ENCODE measurements at places on chromosomes 3 and 15.

GRCh38 chr3:39757307-39757706 is 52.1 kb upstream of the MYRIP start:
- no peak for DNase-seq

- no peak for DNase-seq
These were observed 57.8 kb downstream of the IMPG2 start for GRCh38 chr3:101262393-101263240.

GRCh38 chr15:65659502-65660052 is 37.8 kb downstream of the SLC24A1 start:
- no peak for DNase-seq

DNA sequence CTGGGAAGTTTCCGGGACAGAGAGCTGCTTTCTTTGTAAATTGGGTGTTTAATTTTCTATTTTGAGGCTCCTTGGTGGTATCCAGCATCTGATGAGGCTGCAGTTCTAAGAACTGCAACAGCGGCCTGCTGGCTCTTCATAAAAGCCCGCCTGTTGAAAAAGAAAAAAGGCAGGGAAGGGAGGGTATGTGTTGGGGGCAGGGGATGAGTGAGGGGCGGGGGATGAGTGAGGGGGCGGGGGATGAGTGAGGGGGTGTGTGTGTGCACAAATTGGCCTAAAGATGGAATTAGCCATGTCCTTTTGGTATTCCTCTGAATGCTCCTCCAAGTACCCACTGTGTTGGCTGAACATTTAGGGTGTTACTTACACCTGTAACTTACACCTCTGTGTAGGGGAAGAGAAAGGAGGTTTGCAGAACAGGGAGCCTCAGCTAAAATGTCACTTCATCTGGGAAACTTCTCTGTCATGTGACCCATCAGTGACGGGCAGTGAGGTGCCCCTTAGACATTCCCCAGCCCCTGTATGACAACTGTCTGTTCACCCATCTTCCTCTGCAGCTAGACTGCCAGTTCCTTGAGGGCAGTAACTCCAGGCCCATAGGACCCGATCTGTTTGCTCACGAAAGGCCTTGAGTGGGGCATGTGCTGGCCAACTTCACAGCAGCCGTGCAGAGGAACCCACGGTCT is 57.6 kb downstream of the LRIG1 start:
- DNase-seq = no peak

DNA sequence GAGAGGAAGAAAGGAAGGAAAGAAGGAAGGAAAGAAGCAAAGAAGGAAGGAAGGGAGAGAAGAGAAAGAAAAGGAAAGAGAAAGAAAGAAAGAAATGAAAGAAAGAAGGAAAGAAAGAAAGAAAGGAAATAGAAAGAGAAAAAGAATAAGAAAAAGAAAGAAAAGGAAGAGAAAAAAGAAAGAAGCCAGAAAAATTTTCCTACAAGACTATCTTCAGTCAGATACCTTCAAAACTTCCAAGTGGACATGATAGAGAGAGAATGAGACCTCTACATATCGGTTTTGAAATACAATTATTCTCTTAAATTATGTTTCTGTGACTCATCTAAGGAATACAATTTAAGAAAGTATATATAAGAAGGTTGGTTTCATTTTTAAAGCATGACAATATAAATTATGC is 1369.0 kb downstream of the ZPLD1 start:
- DNase-seq = no peak

DNA sequence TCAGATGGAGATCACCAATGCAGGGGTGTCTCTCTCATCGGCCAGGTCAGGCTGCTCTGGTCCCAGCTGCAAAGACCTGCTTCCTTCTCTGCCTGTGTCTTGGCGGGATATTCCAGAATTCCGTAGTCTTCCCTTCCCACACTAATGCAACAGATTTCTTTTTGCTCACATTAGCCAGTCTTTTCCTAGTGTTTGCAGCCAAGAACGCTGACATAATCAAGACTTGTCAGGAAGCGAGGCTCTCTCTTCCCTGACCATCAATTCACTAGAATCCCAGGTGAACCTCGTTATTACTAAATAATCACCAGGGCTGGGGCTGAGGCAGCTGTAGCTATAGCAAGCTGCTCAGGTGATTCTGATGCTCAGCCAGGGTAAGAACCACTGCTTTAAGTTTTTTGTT is 43.2 kb upstream of the ACKR4 start:
- DNase-seq = no peak

DNA sequence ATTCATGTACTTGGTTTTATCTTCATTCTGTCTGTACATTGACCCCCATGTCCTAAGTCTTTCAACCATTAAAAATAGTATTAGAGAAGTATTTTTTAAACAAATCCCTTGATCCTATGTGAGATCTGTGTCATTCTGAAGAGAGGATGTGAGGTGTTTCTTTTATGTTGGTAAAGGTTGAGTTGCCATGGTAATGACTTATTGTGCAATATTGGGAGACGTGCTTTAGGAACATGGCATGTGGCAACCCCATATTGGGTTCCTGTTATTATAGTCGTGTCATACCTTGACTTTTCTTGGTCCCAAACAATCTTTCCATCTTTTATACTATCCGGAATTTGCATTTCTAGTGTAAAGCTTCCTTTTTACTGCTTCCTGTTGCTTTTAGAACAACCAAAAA is 203.1 kb downstream of the KCNAB1 start:
- DNase-seq = no peak

DNA sequence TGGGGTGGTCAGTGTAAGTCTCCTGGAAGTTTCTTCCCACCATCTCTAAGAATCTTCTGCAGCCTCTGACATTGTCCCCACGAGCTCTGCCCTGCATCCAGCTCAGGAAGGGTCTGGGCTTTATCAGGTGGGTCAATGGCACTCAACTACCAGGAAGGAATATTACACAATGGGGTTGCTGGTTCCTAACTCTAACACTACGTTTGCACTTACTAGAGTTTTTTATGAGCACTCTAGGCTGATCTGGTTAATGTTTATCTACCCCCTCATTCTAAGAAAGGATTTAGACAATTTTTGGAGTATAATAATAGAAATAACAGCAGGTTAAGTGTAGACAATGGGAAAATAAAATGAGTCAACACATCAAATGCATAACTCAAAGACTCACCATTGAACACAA is 411.1 kb upstream of the RGMA start:
- no peak for DNase-seq

DNA sequence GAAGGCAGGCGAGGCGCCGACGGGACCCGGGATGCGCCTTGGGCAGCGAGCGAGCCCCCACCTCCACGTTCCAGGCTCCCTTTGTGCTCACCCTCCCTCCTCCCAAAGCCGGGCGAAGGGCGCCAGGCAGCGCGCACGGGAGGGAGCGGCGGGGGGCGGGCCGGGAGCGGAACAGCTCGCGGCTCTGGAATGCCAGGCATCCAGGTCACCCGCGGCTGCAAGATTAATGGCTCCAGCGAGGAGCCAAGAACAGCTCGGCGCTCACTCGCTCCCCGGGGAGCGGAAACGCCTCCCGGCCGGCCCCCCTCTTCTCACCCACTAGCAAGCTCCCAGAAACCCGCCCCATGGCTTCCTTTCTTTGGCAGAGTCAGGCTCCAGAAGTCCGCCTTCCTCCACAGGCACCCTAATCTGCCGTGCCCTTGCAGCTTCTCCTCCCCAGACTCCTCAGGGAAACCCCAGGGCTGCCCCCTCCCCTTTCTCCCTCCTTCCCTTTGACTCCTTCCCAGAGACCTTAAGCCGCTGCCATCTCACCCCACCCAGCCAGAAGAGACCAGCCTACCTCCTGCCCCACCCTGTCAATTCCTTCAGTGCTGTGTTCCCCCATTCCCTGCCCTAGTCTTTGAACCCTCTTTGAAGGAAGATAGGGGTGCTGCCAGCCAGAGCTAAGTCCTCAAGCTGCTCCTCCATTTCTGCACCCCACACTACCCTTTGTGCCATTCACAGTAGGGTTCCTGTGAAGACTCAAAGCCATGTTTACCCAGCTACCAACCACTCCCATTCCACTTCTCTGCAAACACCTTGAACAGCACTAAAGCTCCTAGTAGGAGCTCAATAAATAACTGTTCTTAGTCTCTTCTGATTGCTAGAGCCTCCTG is 9.9 kb downstream of the AMOTL2 start:
- no peak for DNase-seq

DNA sequence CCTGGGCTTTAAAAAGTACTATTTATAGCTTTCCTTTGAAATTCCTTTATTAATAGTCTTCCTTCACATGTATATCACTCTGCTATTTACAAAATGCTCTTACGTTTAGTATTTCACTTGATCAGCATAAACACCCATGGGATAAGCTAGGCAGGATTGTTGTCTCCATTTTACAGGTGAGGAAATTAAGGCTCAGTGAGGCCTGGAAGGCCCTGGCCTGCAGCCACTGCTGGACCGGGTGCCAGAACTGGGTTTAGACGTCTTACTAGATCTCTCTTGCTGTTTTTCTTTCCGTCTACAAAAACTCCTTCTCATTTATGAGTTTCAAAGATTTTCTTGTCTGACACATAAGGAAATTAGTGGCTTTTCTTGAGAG is 236.4 kb downstream of the LPP start:
- DNase-seq = no peak

GRCh38 chr3:185062191-185062590 is 90.7 kb downstream of the C3orf70 start:
- DNase-seq = no peak
